Hypothalamus (tissue), 51 donors: ENCODE measurements at places on chromosomes 13 and 19.

DNA sequence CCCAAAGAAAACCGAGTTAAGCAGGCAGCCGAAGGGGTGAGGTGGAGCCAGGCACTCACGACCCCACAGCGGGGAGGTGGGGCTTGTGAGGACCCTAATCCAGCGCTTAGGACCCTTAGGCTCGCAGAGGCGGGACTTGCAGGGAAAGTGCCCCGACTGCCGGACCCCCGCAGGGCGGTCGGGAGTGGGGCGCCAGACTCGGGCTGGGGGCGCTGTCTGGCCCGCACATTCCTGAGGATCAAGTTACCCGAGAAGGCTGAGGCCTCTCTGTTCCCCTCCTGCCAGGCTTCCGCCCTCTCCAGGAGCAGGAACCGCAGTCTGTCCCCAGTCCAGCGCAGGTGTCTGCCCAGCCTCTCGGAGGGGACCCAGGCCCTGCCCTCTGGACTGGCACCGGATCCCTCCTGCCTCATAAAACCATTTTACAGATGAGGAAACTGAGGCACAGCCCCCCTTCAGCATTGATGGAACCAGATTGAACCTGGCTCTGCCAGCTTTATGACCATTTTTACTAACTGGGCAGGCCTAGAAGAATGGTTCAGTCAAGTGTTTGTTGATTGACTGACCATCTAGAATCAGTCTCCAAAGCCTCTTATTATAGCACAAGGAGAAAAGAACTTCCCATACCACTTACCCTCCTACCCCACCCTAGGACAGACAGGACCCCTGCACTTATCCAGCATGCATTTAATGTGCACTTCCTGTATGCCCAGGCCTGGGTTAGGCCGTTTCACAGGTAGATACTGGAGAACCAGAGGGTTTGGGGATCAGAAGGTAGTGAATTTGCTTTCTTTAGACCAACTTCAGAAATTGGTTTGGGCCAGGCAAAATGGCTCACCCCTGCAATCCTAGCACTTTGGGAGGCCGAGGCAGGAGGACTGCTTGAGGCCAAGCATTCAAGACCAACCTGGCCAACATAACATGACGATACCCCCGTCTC lies 6.7 kb upstream of the JUND start:
- DNase-seq = no peak

- no peak for DNase-seq
Observed at GRCh38 chr19:50644315-50644915, 4.7 kb upstream of the SYT3 start.

DNA sequence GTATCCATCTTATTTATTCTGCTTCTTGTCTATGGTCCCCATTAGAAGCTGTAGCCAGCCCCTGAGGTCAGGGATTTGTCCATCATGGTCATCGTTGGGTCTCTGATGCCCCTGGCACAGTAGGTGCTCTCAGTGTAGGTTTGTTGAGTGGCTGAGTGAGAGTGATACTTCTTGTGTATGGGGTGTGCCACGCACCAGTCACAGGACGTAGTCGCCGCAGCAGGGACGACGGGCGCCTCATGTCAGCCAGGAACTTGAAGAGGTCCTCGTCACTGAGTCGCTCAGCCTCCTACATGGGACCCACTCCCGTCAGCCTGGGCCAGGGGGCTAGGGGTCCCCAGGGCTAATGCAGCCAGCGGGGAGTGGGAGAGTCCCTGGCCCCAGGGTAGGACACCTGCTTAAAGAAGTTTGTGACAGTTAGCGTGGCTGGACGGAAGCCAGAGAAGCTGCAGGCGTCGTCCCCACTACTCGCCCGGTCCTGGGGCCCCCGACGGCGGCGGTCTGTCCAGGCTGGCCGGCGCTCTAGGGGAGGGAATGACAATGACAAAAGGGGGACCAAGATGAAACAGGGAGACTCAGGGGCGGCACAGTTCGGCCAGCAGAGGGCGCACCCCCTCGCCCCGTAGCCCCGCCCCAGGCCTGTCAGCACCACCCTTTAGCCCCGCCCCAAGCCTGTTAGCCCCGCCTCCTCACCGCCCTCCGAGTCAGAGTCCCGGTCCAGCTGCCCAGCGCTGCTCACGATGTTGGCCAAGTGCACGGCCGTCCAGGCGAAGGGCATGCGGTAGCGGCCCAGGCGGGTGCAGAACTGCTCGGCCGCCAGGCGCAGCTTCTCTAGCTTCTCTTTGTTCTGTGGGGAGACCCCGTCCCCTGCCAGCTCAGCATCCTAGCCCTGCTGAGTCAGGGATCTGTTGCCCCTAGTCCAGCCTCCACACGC lies 3.7 kb downstream of the ANGPTL8 start:
- DNase-seq = peak; percentile 87

- no peak for DNase-seq
Observed at GRCh38 chr19:1423436-1424191, 14.6 kb upstream of the RPS15 start.

GRCh38 chr19:27748551-27749152 lies 1464.3 kb downstream of the UQCRFS1 start:
- DNase-seq = no peak

GRCh38 chr19:44141191-44142058 lies at the start of gene ZNF234:
Gene ZNF234, plus strand, starts transcription at chr19:44141554. Its CDS starts 3,079 bp downstream, at chr19:44144633.
- peak; percentile 79 for DNase-seq

GRCh38 chr19:37953171-37953917 lies 46.3 kb downstream of the SIPA1L3 start:
- DNase-seq = no peak

- DNase-seq = no peak
Observed at GRCh38 chr13:75506018-75506417, 24.0 kb upstream of the TBC1D4 start.

DNA sequence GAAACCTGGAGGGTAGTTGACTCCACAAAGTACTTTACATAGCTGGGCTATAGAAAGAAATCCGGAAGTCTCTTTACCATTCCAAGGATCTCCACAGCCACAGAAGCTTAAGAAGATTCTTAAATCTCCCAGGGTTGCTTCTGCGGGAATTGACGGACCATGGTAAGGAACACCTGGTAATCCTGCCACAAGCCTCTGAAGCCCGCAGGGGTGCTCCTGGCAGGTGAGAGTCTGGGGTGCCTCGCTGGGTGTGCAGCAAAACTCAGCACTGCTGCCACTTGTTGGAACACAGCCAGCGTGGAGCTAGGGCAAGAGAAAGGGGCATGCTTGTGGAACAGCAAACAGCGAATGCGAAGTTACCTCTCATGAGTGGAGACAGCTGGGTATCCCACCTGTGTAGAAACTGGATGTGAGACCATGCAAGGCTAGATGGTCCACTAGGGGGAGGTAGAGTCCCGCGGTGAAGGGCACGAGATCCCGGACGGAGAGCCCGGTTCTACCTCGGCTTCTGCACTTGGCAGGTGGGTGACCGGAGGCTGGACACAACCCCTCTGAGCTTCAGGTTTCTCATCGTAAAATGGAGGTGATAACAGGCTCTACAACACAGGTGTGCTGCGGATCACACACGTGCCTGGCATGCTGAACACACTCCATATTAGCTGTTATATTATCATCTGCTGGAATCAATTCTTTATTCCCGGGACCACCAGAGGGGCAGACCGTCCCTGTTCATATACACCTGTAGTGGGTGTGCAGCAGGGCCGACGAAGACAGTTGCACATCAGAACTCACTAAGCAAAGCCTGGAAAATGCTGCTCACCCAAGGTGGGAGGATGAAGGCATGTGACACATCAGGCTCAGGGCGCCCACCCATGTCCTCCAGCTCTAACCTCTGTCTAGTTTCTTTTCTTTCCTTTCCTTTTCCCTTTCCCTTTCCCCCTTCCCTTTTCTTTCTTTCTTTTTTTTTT lies 24.1 kb upstream of the UBAC2 start:
- DNase-seq = peak; percentile 9

- no peak for DNase-seq
Observed at GRCh38 chr13:40063278-40063698, 407.8 kb downstream of the COG6 start.

DNA sequence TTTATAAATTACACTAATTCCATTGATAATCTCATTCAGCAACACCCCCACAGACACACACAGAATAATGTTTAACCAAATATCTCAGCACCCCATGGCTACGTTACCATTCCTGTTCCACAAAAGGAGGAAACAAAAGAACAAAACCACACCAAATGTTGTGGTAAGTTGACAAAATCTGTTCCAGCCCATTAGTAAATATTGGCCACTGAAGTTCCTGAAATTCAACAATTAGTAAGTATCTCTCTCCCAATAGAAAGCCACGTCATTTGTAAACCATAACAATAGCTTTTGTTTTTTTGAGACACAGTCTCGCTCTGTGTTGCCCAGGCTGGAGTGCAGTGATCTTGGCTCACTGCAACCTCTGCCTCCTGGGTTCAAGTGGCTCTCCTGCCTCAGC lies 2.3 kb upstream of the FCAR start:
- DNase-seq = no peak

GRCh38 chr19:805600-806550 lies 8.6 kb downstream of the PTBP1 start:
- DNase-seq = no peak

DNA sequence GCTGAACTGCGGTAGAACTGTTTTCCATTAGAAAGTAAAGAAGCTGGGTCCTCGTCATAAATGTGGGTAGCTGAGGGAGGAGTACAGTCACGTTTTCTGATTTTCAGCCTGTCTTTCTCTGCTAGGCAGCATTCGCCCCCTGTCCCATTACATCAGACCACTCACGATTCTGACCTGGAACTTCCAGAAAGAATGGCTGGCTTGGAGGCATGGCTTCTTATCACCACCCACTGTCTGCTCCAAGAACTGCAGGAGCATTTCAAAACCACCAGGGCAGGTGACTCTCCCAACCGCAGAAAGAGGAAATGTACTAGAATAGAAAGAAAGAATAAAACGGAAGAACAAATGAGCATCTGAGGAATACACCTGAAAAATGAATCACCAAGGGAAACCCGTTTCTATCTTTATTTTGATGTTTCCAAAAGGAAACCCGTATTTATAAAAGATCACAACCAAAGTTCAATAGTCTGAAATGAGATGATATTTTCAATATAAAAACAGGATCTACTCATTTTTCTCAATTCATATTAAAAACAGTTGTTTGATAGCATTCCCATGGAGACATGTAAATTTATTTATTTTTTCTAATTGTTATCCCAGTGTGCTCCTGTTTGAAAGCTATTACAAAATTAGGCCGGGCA lies 22.1 kb upstream of the POMP start:
- peak; percentile 27 for DNase-seq

- no peak for DNase-seq
Observed at GRCh38 chr19:18013210-18014111, 5.5 kb downstream of the ARRDC2 start.

GRCh38 chr13:69324090-69324886 lies 783.3 kb upstream of the ATXN8OS start:
- DNase-seq = no peak

DNA sequence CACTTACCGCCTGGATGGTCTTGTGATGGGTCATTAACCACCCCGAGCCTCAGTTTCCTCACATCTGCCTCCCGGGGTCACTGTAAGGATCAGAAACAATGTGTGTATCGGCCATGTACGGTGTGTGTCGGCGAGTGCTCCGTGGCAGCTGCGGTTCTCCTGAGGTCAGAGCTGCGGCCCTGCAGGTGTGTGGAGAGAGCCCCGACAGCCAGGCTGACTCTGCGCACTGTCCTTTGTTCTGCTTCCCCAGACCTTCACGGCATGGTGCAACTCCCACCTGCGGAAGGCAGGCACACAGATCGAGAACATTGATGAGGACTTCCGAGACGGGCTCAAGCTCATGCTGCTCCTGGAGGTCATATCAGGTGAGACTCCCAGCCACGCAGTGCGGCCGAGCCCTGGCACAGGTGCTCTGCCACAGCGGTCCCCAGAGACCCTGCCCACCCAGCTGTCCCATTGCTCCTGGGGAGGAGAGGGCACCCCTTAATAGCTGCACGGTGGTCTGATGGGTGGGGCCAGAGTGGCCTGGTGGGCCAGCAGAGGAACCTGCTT lies 43.8 kb downstream of the CAPN12 start:
- no peak for DNase-seq

- DNase-seq = no peak
Observed at GRCh38 chr13:23254506-23254905, 73.7 kb downstream of the SGCG start.

- DNase-seq = no peak
Observed at GRCh38 chr13:91351980-91352379, 4.5 kb downstream of the MIR17HG start.

DNA sequence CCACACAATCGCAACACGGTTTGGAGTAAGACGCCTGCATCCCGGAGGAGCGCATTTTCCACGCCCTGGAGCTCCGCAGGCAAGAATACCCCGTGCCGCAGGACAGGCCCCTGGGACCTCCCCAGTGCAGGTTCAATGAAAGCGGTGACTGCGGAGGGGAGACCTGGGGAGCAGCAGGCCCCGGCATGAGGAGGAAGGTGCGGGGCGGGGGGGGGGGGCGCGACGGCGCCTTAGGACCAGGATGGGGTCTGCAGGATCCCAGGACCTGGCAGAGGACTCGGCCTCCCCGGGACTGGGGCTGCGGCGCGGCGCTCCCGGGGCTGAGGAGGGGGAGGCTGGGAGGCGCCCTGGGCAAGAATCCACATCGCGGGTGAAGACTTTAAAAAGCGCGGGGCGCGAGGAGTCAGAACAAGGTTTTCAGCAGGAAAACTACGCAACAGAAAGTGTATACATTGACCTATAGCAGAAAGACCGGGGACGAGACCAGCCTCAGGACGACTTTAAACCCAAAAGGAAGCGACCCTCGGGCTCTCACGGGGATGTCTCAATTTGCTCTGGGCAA lies 432 bp downstream of the ZNF611 start:
- DNase-seq = peak; percentile 36

- no peak for DNase-seq
Observed at GRCh38 chr13:48194379-48194754, 38.6 kb upstream of the ITM2B start.
